ENCODE measurements at places on chromosomes 7 and 10.

DNA sequence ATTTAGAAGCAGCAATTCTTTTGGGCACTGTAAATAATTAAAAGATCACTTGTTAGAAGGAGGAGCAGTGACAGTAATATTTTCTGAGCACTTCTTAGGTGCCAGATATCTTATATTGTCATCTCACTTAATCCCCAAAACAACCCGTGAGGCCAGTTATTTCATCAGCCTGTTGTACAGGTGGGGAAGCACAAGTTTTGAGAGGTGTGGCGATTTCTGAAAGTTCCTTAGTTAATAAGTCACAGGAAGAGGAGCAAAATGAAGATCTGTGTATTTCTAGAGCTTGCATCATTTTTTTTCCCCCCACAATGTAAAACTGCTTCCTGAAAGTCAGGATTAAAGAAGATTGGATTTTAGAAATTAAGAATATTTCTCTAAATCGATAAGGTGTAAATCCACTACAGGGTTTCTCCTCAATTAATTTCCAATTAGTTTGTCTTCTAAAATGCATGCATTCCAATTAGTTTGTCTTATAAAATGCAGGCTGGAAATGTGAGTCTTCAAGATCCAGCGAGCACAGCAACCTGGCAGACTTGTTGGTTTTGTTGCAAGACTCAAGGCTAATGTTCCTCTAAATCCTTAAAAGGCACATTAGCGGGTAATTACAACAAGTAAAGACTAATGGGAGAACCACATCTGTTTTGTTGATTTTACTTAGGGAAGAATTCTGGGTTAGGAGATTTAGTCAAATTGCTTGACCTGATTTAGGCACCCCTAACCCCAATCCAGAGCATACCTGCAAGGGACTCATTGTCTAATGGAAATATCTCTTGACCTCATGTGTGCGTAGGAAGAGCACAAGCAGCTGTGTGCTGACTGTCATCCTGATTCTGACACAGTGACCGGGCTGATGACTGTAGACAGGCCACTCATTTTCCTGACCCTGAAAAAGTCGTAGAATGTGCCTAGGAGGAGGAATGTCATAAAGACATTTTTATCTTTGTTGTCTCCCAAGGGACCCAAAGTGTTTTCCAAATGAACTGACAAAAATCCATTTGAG, 272.0 kb downstream of the BAMBI start:
- DNase-seq, result no peak

- DNase-seq, result no peak
These were observed 17.2 kb upstream of the CALN1 start for GRCh38 chr7:72429316-72429715.

- DNase-seq, result peak; percentile 56
These were observed 40.3 kb downstream of the COL17A1 start for GRCh38 chr10:104045151-104046089.

DNA sequence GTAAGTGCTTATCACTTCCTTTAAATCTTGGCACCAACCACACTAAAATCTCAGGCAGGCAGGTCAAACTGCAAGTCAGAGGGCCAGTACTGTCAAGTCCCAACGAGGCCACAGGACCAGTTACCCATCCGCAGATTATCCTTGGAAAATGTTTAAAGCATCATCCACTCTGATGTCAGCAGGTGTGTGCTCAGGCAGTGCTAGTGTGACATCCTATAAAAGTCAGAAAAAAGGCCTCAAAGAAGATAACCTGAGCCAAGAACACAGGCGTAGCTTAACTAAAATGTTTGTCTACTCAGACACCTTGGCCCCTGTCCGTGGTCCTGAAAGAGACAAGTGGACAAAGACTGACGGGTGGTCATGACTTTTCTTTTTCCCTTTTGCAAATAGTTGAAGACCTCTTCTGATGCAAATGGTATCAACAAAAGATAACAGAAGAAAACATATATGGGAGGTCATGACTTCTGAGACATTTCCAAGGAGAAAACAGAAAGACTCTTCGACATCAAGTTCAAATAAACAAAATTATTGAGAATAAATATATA, 309.3 kb downstream of the KCNMA1 start:
- peak; percentile 87 for DNase-seq

- no peak for DNase-seq
These were observed 67.7 kb upstream of the AQP1 start for GRCh38 chr7:30843741-30844482.

DNA sequence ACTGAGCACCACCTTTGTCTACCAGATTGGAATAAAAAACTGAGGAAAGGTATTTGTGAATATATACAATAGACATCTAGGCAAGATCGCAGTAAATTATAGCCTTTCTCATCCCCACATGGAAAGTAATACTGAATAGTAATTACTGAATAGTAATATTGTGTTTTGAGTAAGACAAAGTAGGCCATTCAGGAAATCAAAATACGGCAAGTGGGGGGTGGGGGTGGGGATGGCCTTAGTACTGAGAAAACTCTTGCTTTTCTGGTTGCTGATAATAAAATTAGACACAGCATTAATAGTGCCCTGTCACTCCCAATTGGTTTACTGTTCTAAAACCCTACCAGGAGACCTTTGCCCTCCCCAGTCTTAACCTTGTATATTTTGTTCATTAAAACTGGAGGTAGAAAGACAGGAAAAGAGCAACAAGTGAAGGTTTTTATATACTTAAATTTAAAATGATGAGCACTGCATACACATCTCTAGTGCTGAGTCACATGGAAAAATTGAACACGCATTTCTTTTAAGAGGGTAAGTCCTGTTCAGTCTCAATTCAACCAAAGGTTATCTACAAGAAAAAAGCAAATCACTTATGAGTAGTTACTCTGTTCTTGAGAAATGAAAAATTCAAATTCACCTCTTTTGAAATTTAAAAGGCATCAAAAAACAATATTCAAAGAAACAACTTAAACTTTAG, 65.6 kb downstream of the IGF2BP3 start:
- no peak for DNase-seq

DNA sequence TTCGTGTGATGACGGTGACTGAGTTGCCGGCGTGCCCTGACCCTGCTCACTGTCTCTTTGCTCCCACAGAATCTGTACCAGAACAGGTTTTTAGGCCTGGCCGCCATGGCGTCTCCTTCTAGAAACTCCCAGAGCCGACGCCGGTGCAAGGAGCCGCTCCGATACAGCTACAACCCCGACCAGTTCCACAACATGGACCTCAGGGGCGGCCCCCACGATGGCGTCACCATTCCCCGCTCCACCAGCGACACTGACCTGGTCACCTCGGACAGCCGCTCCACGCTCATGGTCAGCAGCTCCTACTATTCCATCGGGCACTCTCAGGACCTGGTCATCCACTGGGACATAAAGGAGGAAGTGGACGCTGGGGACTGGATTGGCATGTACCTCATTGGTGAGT, 199.2 kb downstream of the HECW1 start:
- DNase-seq, result no peak

DNA sequence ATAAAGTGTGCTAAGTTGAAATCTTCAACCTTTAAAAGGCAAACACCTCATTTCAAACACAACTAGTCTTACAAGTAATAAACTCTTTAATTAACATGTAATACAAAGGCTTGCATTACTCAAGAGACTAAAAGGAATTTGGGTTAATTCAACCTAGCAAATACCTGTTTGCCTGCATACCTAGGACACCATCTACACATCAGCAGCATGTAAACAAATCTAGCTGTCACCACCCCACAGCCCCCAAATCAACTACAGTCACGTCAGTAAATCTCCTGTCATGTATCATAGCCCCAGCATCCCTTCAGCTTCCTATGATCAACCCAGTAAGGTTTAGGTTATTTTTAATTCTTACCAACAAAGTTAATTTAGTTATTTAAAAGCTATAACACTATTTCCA, 33.5 kb downstream of the ZNF800 start:
- DNase-seq, result no peak

DNA sequence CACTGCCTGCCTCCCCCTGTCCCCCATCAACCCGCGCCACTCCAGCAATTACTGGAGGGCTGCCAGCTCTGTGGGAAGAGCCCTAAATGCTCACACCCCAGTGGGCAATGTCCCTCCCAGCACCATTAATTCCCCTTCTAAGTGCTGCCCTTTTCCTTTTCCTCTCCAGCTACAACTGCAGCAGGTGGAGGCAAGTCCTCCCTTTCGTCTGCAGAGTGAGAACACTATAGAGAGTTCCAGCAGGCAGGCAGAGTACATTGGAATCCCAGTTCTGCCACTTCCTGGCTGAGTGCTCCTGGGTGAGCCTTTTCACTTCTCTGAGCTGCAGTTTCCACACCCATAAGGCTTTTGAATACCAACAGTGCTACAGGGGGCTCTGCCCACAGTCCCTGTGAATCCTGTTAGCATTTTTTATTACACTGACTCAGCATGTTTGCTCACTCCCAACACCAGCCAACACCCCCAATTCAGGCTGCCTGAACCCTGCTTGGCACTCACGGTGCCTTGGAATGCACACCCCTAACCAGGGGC, 447.0 kb downstream of the GRID1 start:
- DNase-seq, result no peak

- no peak for DNase-seq
These were observed 18.5 kb upstream of the FXYD4 start for GRCh38 chr10:43352951-43353350.

GRCh38 chr7:42952328-42952727, 20.2 kb downstream of the MRPL32 start:
- no peak for DNase-seq

- no peak for DNase-seq
These were observed 136.6 kb downstream of the ARID5B start for GRCh38 chr10:62037890-62038608.
